Activated CD4-positive, alpha-beta T cell treated with anti-CD3 and anti-CD28 coated beads for 24 hours (primary cell): ENCODE measurements at places on chromosomes 4 and X.

DNA sequence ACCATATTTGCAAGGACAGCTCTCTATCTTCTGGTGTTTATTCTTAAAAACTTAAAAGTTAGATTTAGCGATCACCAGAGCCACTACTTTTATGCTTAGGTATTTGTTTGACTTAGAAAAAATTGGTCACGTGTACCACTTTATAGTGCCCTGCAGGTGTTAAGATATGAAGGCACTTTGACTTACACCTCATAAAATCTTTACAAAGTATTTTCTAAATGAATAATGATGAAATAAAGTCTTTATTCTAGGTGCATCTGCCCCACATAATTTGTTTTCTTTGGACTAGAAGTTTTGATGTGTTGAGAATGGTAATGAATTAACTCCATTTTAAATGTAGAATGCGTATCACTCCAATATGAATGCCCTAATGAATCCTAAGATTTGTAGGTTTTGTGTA lies 2.9 kb downstream of the FMR1 start:
- no peak for DNase-seq

DNA sequence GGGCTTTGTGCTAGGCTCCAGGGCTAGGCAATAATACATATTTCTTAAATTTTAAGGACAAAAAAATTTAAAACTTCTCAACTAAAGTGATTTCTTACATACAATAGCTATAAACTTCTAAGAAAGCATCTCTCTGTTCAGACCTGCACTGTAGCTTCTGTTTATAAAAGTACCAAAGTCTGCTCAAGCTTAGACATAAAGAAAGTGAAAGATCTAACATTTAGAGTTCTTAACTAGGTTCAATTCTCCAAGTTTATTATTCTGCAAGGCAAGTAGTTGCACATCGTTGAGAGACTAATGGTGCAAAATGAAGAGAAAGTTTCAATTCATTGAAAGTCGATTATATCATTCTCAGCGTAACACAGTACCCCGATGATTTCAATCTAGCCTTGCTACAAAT lies 857.4 kb upstream of the HTR2C start:
- no peak for DNase-seq

DNA sequence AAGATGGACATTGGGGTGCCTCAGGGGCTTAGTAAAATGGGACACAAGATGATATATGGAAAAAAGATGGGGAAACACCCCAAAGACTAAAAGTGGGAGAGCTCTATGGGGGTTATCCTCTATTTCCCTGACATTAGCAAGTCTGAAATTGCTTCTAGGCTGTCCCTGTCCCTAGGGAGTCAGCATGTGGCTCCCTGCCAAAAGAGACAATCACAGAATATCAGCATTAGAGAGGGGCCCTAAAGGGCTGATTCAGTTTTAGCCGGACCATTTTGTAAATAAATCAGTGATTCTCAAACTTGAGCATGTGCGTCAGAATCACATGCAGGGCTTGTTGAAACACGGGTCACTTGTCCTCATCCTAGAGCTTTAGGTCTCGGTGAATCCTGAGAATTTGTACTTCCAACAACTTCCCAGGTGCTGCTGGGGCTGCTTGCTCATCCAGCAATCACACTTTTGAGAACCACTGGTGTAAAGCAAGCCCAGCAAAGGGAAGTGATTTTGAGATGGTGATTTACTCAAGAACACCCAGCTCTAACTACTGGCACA lies 165.3 kb upstream of the DGKK start:
- no peak for DNase-seq

DNA sequence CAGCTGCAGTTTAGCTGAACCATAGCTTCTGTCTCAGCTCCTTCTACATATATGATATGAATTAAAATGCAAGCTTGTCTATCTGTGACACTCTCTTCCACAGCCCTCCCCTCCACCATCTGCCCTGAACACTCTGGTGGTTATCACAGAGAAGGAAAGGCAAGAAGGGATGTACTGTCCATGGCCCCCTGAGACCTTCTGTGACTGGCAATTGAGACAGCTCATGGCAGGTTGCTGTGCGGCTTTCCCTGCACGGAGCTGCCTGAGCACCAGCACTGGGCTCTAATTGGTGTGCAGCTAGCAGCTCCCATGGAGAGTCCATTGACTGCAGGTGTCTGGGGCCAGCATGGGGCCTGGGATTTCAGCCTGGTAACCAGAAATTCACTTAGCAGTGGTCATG lies 109.8 kb upstream of the ANXA3 start:
- DNase-seq: no peak

- DNase-seq: no peak
Measured at GRCh38 chr4:165059386-165059785, 5.7 kb downstream of the TRIM75 start.

- no peak for DNase-seq
Measured at GRCh38 chrX:19629541-19629940, 114.2 kb upstream of the MAP3K15 start.

GRCh38 chr4:167290678-167291077 lies 56.4 kb upstream of the SPOCK3 start:
- no peak for DNase-seq

GRCh38 chr4:150224896-150225591 lies 146.8 kb downstream of the DCLK2 start:
- no peak for DNase-seq

GRCh38 chrX:70494441-70494840 lies 49.8 kb downstream of the DLG3 start:
- DNase-seq: no peak

- no peak for DNase-seq
Measured at GRCh38 chrX:137234651-137235402, 201.0 kb upstream of the GPR101 start.

DNA sequence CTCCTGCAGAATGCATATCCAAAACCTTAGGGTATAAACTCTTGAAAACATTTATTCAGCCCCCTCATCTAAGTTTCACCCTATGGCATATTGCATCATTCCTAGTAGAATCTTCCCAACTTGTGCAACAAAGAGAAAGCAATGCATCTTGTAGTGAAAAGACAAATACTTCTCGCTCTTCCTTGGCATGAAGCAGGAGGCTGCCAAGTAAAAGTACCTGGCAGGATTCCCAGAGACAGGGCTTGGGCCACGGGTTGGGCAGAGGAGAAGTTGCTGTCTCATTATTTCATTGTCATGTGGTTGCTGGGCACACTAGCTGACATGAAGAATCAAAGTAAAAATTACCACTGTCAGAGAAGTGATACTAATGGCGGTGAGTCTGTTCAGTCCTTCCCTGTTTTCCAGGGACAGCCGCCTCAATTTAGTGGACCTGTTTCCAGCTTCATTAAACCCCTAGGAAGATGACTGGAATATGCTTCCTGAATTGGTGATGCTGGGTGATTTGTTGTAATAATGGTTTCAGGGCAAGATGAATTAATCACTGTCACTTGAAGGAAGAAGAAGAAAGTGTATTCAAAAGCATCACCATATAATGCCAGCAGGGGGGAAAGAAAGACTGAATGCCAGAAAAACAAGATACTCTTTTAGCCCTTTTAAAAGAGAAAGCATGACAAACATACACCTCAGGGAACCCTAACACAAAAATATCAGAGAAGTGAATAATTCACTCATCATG lies 380.5 kb upstream of the IGFBP7 start:
- no peak for DNase-seq

GRCh38 chrX:21955403-21956189 lies 15.1 kb downstream of the SMS start:
- no peak for DNase-seq

GRCh38 chr4:98529970-98530569 lies 128.3 kb downstream of the TSPAN5 start:
- no peak for DNase-seq

DNA sequence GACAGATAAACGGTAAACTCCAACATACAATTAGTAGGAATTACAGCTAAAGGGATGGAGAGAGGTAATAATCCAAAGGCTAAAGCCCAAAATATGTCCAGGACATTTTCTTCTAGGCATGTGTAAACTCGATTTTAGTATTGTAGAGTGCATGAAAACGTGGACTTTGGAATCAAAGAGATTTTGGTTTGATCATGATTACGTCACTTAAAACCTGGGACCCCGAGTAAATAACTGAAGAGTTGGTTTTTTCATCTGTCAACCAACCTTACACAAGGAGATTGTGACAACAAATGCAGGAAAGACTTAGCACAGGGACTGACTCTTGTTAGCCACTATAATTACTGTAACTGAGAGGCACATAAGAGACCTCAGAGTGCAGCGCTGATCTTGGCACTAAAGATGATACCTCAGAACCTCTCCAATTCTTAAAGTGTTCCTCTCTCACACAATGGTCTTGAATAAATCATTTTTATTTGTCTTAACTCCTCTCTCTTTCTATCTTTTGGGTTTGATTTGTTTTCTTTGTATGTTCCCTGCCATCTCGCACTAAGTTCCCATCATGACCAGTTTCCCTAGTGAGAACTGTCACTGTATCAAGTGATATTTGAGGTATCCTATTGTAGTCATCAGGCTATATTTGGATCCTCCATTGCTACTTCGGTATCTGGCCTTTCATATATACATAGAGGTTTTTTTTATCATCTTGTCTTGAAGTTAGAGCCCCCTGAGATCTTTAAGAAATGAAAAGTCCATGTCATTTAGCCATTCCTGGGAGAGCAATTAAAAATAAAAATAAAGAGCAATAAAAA lies 32.2 kb upstream of the MSL3 start:
- DNase-seq: no peak

GRCh38 chrX:445727-446126 lies 59.0 kb upstream of the PPP2R3B start:
- DNase-seq: no peak

DNA sequence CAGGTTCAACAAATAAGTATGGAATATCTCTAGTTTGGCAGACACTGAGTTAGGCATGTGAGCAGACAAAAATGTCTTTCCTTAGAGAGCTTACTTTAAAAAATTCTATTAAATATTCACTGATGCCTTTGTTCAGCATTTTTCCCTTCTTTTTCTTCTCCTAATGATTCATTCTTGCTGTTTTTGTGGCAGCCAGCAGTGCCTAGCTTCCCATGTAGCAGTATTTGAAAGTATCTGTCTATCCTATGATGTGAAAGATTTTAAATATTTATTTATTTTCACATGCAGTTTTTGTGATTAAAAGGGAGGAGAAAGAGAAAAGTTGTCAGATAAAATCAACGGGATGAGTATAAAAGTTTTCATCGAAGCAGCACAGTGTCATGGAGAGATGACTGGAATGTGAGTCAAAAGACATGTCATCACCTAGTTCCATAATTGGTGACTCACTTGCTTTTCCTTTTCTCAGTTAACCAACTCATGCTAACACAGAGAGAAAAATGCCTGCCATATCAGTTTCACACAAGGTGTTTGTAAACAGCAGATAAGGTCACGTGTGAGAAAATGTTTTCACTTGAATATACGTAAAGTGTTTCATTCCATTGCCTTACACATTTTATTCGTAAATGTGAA lies 69.8 kb downstream of the BMPR1B start:
- no peak for DNase-seq

DNA sequence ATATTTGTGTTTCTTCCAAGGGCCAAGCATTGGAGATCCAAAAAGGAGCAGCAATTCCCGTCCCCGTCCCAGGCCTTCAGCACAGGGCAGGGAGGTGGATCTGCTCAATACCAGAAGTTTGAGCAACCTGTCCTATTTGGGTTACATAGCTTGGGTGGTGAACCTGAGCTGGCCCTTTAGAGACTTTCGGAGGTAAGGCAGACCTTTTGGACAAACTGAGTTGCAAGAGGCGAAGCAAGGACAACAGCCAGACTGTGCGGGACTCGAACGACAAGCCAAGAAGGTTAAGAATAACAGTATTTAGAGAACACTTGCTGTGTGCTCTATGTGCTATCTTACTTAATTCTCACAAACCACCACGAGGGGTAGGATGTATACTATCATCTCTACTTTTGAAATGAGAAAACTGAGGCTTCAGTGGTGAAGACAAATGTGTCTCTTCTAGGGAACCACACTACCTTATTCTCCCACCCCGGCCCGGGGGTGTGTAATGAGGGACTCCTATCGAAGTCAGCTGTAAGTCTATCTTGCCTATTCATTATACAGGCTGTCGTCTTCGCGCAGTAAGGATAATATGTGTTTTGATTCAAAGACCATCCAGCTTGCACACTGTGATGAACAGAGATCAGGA lies 1.3 kb downstream of the NOP14 start:
- DNase-seq: peak; percentile 52

GRCh38 chr4:109041463-109042360 lies 260.7 kb downstream of the COL25A1 start:
- DNase-seq: no peak

DNA sequence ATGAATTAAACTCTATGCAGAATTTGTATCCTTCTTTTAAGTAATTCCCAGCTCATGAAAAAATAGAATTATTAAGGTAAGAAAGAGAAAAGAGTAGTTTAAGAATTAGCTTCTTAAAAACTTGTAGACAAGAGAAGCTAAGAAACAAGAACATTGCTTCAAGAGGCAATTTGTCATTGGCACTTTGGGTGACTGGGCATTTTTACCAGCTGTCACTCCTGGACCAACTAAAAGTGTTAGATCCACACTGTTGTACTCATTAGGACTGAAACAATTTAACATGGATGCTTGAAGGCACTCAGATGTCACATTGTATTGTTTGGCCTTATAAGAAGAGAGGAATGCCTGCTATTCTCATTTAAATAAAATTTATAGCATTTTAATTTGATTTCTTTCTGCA lies 7.4 kb downstream of the COL25A1 start:
- DNase-seq: no peak

- DNase-seq: no peak
Measured at GRCh38 chr4:75040703-75041102, 107.8 kb downstream of the PARM1 start.

GRCh38 chr4:3054169-3054759 lies 20.1 kb downstream of the HTT-AS start:
- no peak for DNase-seq

DNA sequence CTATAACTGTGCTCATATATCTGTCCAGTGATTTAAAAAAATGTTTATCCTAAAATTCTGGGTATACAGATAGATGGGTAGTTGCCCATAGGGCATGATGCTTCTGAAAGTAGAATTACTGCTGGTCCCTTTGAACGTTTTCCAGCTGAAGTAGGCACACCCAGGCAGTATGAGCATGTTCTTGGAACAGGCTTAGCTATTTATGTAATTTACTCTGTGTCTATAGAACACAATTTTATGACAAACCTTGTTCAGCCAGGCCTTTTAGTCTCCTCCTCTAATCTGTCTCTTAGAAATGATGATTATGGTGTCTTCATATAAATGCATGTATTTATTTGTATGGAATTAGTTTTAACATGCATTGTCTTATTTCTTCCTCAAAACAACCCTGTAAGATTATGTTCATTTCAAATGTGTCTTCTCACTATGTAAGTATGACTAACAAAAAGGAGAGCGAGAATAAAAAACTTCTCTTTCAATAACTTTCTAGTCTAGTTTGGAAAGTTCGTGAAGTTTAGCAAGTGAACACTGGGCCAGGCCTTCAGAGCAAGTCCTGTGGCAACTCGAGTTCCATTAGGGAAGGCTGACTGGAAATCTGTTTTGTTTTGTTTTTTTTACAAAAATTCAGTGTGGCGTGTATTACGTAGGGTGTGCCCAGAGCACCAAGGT lies 142.0 kb downstream of the AFF1 start:
- DNase-seq: no peak

- DNase-seq: no peak
Measured at GRCh38 chr4:147843162-147843561, 111.3 kb downstream of the ARHGAP10 start.

GRCh38 chr4:184599492-184600135 lies 49.6 kb downstream of the CASP3 start:
- DNase-seq: no peak

GRCh38 chr4:88526221-88526815 lies 2.7 kb upstream of the PYURF start:
- DNase-seq: no peak

- DNase-seq: no peak
Measured at GRCh38 chrX:119132316-119132715, 4.7 kb upstream of the KIAA1210 start.

- DNase-seq: no peak
Measured at GRCh38 chr4:124092101-124092500, 620.4 kb downstream of the ANKRD50 start.

GRCh38 chr4:55378617-55379467 lies 16.9 kb upstream of the TMEM165 start:
- no peak for DNase-seq
